ENCODE measurements at places on chromosomes 16 and 17.
A peak's percentile ranks its signal among the peaks of the same experiment; 100 is the strongest.

DNA sequence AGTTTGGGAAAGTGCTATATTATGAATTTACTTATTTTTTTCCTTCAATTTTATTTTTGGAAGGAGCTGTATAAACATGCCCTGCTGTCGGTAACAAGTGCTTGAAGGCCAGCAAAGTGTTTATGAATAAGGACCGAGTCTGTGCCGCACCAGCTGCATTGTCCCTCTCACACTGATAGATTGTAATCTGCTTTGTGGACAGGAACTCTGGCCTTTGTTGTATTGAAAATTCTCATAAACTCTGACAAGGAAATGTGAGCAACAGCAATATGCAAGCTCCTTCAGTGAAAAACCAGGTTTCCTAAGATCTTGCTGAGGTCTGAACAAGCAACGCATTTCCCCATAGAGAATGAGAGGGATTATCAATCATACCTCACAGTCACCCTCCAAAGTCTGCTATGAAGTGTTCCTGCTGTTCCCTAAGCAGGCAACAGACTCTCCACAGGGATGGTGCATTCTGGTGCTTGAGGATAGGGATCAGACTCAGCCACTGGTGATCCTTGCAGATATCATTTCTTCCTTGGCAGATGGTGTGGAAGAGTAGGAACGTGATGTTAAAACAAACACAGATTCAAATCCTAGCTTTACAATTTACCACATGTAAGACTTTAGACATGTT, 109.6 kb downstream of the KCNJ2 start:
- DNase-seq, result no peak

DNA sequence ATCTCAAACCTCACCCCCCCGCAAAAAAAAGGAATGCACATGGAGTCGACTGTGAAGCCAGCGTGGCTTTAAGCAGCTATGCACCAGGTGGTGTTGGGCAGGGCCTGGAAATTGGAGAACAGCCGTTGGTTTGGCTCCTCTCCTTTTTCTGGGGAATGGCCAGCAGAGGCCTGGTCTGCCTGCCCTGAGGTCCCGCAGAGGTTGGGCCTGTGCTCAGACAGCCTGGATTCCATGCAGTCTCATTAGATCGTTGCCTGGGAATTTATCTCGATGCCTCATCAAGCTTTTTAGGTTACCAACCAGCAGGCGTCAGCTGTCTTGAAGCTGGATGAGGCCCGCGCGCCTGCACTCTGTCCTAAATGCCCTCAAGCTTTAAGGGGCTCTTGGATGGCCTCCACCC, 9.8 kb downstream of the SLC12A3 start:
- DNase-seq, result no peak

GRCh38 chr16:68387301-68387700, 61.0 kb downstream of the SMPD3 start:
- no peak for DNase-seq

- DNase-seq, result no peak
Observed at GRCh38 chr17:57752031-57752905, 7.2 kb upstream of the CCDC182 start.

GRCh38 chr16:29835926-29836325, 15.7 kb downstream of the MVP start:
- no peak for DNase-seq

- no peak for DNase-seq
Observed at GRCh38 chr16:17335826-17336529, 134.8 kb downstream of the XYLT1 start.

DNA sequence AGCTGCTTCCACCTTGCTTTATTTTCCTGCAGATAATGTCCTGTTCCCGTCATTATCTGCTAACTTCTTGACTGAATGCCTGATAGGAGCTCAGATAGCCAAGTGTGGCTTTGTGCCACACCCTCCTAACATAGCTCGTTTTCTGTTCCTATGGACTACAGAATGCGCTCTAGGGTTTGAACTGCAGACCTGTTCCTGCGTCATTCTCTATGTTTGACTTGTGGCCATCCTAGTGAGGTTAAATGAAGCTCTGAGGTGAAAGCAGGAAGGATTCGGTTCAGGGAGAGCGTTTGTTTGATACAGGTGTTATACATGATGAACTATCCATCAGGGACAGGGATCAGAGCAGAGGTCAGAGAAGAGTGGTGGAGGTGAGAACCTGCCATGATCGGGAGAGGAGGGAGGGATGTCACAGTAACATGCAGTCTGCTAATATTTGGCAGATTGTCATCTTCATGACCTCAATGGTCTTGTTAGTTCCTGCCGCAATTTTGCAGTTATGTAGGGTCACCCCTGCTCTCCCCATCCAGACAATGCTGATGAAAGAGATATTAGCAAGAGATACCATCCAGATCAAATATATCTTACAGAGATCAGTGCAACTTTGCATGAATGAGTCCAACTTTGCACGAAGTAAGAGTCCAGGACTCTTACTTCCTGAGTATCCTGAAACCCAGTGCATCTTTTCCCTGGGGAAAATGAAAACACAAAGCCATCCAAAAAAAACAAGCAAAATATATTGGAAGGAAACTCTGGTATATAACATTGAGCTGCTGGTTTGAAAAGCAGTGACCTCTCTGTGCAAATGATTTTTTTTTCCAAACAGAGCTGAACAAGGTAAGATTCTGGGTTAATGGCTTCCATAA, 32.8 kb downstream of the MPHOSPH6 start:
- no peak for DNase-seq

DNA sequence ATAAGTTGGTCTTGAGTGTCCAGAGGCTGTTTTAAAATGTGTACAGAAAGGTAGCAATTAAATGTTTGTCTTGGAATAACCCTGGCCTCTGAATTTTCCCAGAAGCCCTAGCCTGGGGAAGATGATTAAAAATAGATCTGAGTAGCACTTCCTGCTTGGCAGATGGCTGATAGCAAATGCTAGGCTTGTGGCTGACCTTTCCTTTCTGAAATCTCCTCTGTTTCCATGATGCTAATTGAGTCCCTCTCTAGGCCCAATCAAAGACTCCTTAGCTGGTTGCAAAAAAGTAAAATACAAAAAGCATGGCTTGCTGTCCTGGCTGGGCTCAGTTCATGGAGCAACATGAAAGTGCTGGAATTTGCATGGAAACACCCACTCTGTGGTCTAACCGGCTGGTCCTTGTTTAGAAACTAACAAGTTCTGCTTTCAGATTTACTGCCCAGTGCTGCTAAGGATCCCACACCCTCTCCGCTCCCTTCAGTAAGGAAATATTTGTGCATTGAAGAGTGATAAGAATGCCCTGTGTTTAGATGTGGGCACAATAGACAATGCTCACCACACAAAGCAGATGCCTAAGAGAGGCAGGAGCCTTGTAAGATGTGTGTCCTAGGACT, 40.8 kb downstream of the YPEL2 start:
- no peak for DNase-seq

GRCh38 chr17:12386225-12386624, 279.5 kb upstream of the MYOCD start:
- no peak for DNase-seq

DNA sequence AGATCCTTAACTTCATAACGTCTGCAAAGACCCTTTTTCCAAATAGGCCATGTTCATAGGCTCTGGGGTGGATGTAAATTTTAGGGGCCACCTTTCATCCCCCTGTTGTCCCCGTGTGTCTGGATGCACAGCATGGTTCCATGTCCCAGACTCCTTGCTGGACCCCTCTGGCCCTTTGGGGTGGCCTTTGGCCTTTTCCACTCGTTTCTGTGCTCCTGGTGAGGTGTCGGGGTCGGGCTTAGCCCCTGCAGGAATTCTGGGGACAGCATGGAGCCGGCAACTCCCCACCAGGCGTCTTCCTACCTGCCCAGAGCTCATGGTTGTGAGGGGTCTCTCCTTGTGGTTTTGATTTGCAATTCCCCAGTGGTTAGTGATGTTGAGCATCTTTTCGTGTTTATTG, 183.5 kb downstream of the SEC14L1 start:
- DNase-seq, result no peak

- DNase-seq, result peak; percentile 22
Observed at GRCh38 chr17:40648384-40648968, 858 bp upstream of the SMARCE1 start.

- no peak for DNase-seq
Observed at GRCh38 chr16:17241264-17241835, 229.4 kb downstream of the XYLT1 start.

DNA sequence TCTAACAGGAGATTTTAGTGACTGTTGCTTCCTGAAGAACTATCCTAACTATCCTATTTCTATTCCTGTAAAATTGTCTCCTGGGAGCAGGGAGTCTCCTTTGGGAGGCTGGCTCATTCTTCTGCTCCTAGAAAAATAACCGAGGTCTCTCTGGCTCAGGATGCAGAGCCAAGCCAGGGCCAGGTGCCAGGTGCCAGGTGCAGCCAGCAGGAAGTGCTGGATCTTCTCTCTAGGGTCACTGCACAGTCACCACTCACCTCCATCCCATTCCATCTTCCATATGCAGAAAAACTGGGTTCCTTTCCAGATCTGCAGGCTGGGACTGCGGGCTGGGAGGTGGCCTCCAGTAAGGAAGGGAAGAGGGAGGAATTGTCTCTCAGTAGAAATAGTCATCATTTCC, 3.8 kb upstream of the TMC7 start:
- no peak for DNase-seq

- no peak for DNase-seq
Observed at GRCh38 chr17:41540921-41541625, 13.0 kb upstream of the KRT19 start.

- DNase-seq, result no peak
Observed at GRCh38 chr17:40615068-40615840, 32.4 kb downstream of the SMARCE1 start.

GRCh38 chr17:81285179-81285878, 9.8 kb downstream of the SLC38A10 start:
- DNase-seq, result no peak

GRCh38 chr16:74029115-74029792, 267.4 kb upstream of the PSMD7 start:
- no peak for DNase-seq

GRCh38 chr16:70803319-70803718, 2.4 kb upstream of the VAC14 start:
- DNase-seq, result no peak

DNA sequence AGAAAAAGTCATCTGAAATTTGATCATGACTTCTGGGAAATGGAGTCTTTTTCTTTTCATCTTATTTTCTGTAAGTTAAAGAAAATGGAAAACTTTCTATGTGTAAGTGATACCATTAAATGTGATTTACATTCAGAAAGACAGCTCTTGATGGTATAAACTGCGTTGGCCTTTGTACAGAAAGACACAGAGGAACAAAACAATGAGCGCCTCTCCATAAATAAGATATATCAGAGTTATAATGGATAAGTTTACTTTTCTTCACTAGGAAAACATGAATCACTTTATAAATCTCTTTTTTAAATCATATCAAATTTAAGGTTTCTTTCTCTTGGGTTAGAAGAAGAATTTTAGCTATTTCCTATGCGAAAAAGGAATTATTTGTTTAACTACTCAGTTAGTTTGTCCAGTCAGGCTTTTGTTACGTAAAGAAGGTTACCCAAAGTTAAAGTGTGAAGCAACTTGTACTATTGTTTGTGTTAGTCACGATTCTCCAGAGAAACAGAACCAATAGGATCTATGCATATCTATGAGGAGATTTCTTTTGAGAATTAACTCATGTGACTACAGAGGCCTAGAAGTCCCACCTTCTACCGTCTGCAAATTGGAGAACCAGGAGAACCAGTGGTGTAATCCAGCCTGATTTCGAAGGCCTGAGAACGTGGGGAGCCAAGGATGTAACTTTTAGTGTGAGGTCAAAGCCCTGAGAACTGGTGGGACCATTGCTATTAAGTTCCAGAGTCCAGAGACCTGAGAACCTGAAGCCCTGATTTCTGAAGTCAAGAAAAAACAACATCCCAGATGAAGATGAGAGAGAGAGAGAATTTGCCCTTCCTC, 295.4 kb upstream of the KCNJ16 start:
- DNase-seq, result no peak

- DNase-seq, result no peak
Observed at GRCh38 chr16:89408315-89408714, 82.0 kb downstream of the ANKRD11 start.

DNA sequence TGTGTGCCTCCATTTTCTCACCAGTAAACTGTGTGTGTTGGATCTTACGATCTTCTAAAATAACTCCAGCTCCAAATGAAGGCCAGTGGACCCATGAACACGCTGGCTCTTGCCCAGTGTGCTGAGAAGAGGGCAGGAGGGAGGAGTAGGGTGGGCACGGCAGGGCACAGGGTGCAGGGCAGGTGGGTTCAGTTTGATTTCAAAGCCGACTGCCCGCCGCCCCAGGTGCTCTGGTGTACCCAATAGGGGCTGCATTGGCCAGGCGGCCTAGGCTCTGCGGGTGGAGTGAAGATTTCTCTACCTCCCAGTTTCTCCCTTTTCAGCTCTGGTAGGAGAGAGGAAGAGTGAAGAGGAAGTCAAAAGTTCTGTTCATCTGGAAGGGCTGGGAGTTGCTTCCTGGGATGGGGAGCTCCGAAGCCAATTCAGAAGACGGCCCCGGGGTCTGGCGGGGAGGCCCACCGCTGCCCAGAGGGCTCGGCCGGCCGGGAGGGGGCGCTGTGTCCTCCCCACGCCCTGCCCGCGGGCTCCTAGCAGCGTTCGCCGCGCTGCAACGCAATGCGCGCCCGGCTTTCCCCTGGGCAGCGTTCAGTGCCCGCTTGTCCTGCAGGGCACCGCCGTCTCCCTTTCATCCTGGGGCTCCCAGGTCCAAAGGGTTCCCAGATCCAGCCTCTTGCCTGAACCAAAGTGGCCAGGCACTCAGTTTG, 1.1 kb upstream of the CRHR1 start:
- DNase-seq, result no peak

DNA sequence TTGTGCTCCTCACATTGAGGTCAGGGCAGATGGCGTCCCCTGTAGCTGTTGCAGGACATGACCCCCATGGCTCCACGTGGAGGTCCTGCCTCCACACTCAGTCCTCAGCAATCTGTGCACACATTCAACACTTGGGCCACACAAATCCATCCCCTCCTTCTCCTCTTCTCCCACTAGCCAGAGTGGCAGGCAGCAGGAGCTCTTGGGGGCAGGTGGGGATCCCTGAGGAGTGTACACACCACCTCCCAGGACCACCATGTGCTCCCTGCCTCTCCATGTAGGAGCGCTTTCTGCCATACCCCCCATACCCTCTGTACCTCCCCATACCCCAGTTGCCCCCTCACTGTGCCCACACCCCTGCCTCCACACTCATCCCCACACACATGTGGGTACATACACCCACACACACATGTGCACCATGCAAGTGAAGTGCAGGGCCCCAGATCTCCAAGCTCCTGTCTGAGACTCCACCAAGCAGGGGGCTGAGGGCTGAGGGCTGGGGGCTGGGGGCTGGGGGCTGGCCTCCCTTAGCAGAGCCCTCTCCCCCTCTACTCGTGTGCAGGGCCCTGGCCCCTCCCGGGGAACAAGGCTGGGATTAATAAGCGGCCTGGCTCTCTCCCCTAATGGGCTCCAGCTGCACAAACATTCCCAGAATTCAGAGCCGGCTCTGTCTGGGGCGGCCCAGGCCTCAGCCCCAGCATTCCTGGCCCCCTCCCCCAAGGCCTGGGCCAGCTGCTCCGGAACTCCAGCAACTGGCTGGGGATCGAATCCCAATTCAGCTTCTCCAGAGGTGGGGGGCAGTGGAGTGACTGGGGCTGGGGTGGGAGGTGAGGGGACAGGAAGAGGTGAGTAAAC, 48.2 kb upstream of the MEIOC start:
- DNase-seq, result no peak

GRCh38 chr17:68327823-68328557, 36.7 kb downstream of the ARSG start:
- no peak for DNase-seq
